AG10803 (cell line): ENCODE measurements at places on chromosomes 1 and 21.

DNA sequence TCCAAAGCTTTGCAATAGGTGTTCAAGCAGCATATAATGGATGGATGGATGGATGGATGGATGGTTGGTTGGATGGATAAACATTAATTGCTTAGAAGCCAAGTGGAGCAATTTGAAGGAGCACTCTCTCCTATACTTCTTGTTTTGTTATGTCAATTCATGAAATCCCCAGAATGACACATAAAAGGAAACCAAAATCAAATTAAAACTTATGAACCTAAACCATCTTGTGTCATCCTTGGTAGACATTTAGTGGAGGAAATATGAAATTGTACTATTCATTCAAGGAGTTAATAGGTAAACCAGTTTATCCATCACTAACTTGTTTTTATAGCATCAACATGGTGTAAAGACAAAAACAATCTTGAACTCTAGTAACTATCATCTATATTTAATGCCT, 122.5 kb downstream of the NR5A2 start:
- no peak for DNase-seq

DNA sequence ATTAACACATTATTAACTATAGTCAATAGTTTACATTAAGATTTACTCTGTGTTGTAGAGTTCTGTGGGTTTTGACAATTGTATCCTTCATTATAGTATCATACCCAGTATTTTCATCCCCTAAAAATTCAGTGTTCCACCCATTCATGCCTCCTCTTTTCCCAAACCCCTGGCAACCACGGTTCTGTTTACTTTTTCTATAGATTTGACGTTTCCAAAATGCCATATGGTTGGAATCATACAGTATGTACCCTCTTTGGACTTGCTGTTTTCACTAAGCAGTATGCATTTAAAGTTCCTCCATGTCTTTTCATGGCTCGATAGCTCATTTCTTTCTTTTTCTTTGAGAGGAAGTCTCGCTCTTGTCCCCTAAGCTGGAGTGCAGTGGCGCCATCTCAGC, 109.5 kb downstream of the LAMC2 start:
- DNase-seq, result no peak

- no peak for DNase-seq
Observed at GRCh38 chr1:24089743-24090555, 22.0 kb downstream of the MYOM3 start.

GRCh38 chr1:204529371-204529895, 13.2 kb downstream of the MDM4 start:
- DNase-seq, result no peak

GRCh38 chr1:236090741-236091147, 25.9 kb upstream of the NID1 start:
- no peak for DNase-seq
